AG20443 (cell line): ENCODE measurements at places on chromosomes 1 and 21.
A peak's percentile ranks its signal among the peaks of the same experiment; 100 is the strongest.

DNA sequence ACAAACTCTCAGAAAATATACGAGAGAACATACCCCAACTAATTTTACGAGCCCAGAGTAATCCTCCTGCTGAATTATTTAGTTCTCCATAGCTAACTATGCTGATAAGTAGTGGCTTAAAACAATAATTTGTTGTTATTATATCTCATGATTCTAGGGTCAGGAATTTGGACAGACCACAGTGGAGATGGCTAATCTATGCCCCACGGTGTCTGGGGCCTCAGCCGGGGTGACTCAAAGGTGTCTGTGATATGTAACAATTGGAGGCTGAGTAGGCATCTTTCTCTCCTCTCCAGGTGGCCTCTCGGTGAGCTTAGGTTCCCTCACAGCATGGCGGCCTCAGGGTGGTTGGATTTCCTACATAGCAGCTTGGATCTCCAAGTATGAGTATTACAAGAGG lies 35.4 kb upstream of the FOXO6 start:
- no peak for DNase-seq

GRCh38 chr1:181149326-181150125 lies 61.0 kb downstream of the IER5 start:
- no peak for DNase-seq

- DNase-seq: peak; percentile 61
Measured at GRCh38 chr1:37561133-37562132, 4.7 kb downstream of the DNALI1 start.

DNA sequence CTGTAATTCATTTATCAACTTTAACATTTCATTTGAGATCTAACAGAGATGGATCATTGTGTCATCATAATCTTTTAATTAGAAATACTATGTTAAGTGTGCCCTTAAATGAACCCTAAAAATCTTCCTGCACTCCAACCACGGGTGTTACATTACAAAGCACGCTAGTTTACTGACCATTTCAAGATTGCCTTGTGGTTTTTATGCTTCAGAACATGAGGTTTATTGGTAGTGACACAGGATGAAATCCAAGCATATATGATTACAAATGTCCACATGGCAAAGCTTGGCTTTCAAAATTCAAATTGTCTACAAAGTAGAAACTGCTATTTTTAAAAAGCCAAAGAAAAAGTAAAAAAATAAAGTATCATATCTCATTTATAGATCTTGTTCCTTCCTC lies 190.4 kb upstream of the USP25 start:
- DNase-seq: no peak

DNA sequence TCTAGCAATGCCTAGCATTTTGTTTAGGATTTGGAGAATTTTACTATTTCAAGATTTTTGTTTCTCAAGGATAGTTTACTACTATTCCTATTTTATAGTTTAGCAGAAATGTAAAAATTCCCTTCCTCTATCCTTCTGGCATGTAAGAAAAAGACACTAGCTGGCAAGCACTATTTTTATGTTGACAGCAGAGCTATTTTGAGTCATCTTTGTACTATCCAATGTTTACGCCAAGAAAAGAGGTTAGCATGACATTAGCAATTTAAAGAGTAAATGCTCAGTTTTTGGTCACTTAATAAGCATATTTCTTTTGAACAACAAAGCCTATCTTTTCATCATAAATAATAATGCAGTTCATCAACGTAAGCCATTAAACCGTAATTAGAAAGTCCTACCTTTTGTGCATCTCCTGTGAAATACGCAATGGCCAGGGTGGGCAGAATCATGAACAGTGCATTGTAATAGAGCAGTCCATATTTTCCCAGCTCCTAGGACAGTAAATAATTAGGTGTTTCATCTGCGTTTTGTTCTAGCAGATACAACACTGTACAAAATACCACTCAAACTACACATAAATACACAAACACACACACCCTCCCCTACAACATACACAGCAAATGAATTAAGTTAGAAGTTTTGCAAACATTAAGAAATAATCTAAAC lies 12.0 kb downstream of the SLC35D1 start:
- DNase-seq: peak; percentile 63

- no peak for DNase-seq
Measured at GRCh38 chr1:83670909-83671565, 327.9 kb downstream of the TTLL7 start.

GRCh38 chr1:50620680-50621329 lies 197.6 kb upstream of the DMRTA2 start:
- peak; percentile 12 for DNase-seq

GRCh38 chr1:202343652-202344349 lies 2.1 kb upstream of the UBE2T start:
- DNase-seq: peak; percentile 21

- no peak for DNase-seq
Measured at GRCh38 chr1:173871091-173871490, 2.9 kb downstream of the ZBTB37 start.

DNA sequence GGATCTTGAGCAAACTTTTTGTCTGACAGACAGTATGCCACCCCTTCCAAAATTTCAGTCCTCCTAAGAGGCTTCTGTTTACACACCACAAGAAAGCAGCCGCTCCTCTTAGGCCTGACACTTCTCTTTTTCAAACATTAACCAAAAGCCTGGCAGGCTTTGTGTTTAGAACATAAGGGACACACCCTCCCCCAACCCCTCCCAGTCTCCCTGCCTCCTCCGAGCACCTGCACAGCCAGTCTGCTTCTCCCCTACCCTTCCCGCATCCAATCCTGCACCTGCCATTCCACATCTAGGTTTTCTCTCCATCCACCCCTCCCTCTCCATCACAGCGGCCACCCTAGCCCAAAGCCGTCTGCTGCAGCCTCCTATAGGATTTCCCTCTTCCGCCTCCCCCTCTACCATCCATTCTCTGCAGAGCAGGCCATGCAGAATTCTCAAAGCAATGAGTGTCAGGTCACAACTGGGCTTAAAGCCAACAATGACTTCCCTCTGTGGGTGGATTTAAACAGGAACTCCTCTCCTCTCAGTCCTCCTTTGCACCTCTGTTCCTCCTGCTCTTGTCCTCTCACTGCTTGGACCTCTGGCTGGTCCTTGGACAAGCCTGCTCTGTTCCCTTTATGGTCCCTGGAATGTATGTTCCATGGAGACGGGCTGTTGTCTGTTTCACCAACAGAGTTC lies 478.2 kb downstream of the NPHP4 start:
- no peak for DNase-seq

GRCh38 chr21:42296501-42296900 lies 18.7 kb downstream of the TFF3 start:
- DNase-seq: no peak

DNA sequence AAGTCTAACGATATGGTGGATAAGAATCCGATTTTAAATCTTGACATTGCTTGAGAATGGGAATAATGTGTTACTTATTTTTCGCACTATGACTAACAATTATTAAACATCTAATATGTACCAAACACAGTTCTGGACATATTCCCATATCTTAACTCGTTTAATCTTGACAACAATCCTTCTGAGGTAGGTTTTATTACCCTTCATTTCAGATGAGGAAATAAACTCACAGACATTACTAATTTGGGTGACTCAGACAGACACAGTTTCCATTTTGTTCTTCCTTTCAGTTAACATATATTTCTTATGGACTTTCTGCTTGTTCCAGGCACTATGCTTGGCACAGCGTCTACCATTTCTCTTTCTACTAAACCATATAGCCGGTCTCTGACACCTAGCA lies 244.8 kb downstream of the SMYD3 start:
- DNase-seq: no peak

DNA sequence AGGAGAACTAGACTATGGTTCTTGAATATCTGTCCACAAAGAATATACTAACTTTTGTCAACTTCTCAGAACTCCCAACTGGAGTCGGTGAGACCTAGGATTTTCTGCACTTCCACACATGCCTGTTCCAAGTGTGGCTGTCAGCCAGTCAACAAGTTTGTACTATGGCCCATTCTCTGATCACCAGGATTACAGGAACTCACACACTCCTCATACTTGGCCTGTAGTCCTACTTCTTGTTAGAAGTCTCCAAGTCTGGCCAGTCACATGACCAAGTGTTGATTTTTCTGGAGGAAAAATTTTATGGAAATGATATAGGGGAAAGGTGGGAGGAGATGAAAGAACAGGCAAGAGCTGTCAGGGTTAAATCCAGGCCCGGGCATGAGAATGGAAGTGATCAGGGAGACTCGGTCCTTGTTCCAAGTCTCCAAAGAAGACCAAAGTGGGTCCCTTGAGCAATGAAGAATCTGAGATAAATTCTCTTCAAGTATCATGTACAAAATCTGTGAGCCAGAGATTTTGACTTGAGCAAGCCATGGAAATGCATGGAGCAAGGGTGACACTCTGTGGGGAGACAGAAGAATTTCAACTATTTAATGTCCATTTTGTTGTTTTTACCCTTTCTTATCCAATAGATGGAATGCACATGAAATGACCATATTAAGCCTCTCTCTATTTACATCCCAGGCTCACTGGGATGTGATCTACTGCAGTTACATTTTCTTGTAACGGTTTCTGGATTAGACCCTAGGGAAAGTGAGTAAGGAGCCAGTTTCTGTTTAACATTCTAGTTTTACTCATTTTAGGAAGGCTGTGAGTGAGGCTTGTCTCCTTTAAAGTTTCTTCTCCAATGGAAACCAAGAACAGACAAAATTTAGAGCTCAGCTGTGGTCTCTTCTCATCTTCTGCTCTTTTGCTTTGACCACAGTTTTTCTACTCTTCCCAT lies 320.9 kb downstream of the ASTN1 start:
- DNase-seq: peak; percentile 75

DNA sequence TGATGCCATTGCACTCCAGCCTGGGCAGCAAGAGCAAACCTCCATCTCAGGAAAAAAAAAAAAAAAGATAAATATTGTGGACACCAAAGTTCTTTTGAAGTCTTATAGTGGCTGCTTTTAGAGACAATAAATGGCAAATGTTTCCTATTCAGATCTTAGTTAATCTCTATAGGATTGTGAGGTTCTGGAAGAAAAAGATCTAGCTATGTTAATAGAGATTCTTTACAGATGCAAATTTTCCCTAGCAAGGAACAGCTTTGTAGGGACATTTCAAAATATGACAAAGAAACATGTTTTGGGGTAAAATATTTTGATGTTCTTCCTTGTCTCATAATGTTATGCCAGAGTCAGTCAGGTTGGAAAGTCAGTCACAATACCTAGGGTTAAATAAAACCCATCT lies 24.5 kb upstream of the RCC2 start:
- no peak for DNase-seq

GRCh38 chr1:4954392-4954791 lies 300.0 kb downstream of the AJAP1 start:
- no peak for DNase-seq

GRCh38 chr1:28326984-28327383 lies 1.9 kb upstream of the MED18 start:
- no peak for DNase-seq

DNA sequence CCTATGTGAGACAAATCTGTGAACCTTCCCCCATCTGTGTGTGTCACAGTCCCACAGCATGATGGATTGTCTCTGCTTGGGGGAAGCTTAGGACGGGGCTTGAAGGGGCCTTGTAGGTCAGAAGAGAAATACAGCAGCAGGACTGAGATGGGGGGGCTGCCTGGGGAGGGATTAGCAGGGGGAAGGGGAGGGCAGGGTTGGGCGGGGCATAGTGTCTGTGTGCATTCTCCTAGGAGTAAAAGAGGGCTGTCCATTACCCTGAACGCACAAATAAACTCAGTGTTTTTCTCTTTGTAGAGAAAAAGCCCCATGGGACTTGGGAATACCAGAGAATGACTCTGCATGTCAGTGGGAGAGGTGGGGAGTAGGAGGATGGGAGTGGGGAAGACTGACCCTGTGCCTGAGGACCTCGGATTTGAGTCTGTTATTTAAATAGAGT lies 16.4 kb downstream of the RNF220 start:
- DNase-seq: no peak

GRCh38 chr21:39430954-39431353 lies 14.6 kb downstream of the LCA5L start:
- DNase-seq: no peak

DNA sequence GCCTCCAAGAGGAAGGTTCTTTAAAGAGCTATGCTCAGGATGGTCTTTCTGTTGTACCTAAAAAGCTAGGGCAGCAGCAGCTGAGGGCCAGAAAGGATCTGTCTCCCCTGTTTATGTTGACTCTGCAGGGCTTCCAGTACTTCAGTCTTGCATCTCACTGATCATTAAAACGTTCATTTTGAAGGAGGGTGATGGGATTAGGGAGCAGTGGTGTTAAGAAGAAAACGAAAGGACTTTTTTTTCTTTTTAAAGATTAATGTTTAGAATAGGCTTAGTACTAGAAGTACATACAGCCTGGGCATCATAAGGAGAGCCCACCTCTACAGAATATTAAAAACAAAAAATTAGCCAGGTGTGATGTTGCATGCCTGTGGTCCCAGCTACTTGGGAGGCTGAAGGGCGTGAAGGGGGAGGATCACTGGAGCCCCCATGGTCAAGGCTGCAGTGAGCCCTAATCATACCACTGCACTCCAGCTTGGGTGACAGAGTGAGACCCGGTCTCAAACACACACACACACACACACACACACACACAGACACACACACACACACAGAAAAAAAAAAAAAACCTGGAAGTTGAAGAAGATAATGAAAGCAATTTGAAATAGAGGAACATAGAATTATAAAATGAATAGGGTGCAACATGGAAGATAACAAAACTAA lies 2.9 kb downstream of the CR1L start:
- no peak for DNase-seq
